ENCODE measurements at places on chromosomes 12 and 14.

- DNase-seq: no peak
Measured at GRCh38 chr12:49824895-49825294, 3.3 kb downstream of the NCKAP5L start.

GRCh38 chr12:50458606-50459005 lies 46.2 kb upstream of the DIP2B start:
- no peak for DNase-seq

GRCh38 chr14:85224241-85224640 lies 305.7 kb upstream of the FLRT2 start:
- no peak for DNase-seq

DNA sequence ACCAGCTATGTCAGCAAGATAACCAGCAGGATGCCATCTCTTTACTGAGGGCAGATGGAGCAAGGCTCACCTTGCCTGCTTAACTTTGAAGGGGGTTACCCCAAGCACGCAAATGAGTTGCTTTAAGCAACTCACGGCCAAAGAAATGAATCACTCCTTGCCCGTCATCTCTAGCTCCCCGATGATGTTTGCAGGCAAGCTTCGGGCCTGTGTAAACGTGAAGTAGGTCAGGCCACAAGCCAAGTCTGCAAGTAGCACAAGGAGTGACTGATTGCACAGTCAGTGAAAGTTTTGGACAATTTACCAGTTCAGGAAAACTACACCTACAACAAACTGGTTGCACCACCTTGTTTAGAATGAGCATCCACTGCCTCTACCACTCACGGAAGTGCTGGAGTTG lies 699.7 kb upstream of the TBX3 start:
- no peak for DNase-seq

DNA sequence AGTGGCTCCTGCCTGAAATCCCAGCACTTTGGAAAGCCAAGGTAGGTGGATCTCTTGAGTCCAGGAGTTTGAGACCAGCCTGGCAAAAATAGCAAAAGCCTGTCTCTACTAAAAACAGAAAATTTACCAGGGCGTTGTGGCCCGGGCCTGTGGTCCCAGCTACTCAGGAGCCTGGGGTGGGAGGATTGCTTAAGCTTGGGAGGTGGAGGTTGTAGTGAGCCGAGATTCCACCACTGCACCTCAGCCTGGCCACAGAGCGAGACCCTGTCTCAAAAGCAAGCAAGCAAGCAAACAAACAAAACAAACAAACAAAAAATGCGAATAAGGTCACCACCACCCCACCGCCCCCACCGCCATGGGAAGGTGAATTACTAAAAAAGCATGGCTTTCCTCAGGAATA lies 238.7 kb downstream of the ATXN7L3B start:
- no peak for DNase-seq

- no peak for DNase-seq
Measured at GRCh38 chr12:23361971-23362370, 587.5 kb downstream of the SOX5 start.

GRCh38 chr14:30271811-30272323 lies 287.1 kb upstream of the G2E3 start:
- DNase-seq: peak; percentile 63

- no peak for DNase-seq
Measured at GRCh38 chr12:119885549-119885948, 8.4 kb upstream of the CIT start.

DNA sequence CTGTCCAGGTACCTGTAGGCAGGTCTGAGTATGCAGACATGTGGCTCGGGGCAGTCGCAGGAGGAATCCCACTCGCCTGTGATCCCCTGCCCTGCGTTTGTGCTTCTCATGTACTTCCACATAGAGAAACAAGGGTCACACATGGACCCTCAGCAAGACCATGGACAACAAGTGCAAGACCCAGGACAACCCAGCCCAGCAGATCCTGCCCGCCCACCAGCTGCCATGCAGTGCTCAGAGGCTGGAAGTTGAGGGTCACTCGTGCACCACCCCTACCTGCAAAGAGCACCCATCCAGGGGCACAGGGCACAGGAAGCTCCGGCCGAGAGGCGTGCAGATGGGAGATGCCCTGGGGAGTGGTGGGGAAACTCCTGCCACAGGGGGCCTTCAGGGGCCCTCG lies 67.5 kb upstream of the C14orf180 start:
- no peak for DNase-seq

- no peak for DNase-seq
Measured at GRCh38 chr12:4153343-4153892, 120.1 kb upstream of the CCND2 start.

DNA sequence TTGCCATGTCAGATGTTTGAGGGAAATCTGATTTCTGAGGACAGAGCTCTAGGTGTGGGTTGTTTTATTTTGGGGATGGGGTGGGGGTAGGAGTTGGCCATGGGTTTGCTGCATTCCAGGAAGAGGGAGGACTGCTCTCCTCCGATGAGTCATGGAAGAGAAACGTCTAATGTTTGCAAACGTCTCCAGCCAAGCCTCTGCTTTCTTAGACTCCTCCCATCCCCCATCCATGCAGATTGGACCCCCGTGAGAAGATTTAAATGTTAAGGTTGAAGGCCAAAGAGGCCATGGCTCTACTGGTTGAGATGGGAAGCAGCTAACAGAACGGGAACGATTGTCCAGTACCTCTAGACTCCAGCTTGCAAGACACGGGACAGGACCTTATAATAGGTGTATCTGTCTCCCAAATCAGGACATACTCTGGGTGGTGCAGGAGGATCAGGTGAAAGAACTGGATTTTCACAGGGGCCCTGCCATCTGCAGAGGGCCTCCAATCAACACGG lies 11.4 kb upstream of the ATP2A2 start:
- DNase-seq: no peak

- DNase-seq: no peak
Measured at GRCh38 chr12:116599285-116600136, 40.3 kb downstream of the MAP1LC3B2 start.

- DNase-seq: no peak
Measured at GRCh38 chr14:58078068-58078467, 73.9 kb downstream of the ARMH4 start.

DNA sequence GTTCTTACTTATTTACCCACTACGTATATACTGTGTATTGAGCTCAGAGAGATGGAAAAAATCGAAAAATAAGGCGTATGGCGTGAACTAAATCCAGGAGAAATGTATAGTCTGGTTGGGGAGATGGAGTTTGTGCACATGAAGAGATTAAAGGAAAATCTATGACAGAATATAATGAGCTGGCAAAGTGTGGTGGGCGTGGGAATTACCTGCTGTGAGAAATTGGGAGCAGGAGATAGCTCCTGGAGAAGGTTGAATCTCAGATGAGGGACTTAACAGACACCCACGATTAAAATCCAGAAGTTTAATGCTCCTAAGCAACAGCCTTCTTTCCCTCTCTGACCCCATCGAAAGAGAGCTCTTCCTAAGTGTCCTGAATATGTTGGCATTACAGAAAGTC lies 224.2 kb upstream of the FKBP4 start:
- DNase-seq: no peak

- no peak for DNase-seq
Measured at GRCh38 chr12:113818833-113819232, 147.3 kb downstream of the RBM19 start.
